ENCODE measurements at places on chromosomes 1 and 21. TPM values are rescaled to one million over a fixed set of nuclear protein-coding genes. Genes with fewer than 3 reads are reported as not detected.

DNA sequence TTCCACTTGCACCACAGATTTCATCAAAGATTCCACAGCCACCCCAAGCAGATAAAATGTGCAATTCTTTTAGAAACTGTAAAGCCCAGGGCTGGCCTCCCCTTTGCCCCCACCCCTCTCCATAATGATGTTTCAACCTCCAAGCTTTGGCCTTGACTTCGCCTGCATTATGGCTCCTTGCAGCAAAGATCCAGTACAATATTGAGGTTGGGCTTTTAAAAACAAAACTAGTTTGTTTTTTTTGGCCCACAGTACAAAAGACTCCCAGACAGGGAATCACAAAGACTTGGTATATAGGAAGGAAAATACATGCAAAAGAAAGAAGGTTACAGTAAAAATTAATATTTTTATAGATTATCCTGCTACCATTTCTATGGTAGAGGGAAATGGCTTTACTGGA is 356.5 kb upstream of the PTBP2 start:
- H3K27me3 ChIP-seq: no peaks in the 10 kb centered on the region
- no peaks in the 10 kb centered on the region for H3K36me3 ChIP-seq
- H3K4me3 ChIP-seq: no peak overlapping the region
- no peak overlapping the region for H3K27ac ChIP-seq

DNA sequence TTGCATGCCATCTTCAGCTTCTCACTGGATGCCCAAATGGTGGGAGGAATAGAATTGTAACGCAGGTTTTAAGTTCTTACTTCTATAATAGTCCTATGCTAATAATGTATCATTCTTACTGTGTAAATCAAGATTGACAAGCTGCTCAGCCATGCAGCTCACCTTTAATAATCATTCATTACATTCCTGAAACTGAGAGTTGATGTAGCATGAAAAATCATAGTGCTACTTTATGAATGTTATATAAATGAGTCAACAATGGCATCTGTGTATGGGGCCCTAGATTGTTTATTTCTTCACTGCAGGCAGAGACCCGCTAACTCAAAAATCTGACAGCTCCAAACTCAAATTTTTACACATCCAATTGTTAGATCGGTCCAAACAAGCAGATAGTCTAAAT is 34.4 kb downstream of the FH start:
- H3K36me3 ChIP-seq: no peaks in the 10 kb centered on the region
- no peaks in the 10 kb centered on the region for H3K27me3 ChIP-seq
- no peak overlapping the region for H3K4me3 ChIP-seq
- no peaks in the 10 kb centered on the region for H3K4me1 ChIP-seq
- DNase-seq: no peak
- H3K27ac ChIP-seq: no peak overlapping the region

- H3K36me3 ChIP-seq: no peaks in the 10 kb centered on the region
- H3K4me1 ChIP-seq: peaks cover 55% of the 10 kb centered on the region
- no peaks in the 10 kb centered on the region for H3K27me3 ChIP-seq
- H3K4me3 ChIP-seq: no peak overlapping the region
These were observed 19.4 kb downstream of the PLEKHM2 start for GRCh38 chr1:15703562-15703961.

DNA sequence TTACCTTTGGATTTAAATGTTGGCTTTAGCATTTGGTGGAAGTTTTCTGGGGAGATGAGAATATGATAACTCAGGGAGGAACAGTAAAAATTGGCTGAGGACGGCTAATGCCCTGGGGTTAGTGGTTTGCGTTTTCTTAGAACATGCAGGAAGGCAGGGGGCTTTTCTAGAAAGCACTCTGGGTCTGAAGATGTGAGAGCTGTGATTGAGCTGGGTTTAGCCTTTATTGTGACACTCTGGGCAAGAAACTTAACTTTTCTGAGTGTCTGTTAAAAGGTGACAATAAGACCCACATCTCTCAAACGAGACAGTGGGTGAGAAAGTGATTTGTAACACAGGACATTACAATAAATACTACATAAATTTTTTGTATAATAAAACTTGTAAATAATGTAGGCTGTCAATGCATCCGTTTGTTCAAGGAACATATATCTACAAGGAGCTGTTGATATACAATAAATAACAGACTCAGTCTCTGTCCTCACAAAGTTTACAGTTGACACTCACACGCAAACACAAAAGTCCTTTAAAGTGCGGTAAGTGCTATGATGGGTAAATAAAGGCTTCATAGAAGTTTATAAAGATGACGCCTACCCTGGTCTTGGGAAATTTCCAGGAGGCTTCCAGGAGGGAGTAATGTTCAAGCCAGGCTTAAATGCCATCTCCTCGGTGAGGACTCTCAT is 49.5 kb upstream of the MRPS6 start:
- H3K27me3 ChIP-seq: no peaks in the 10 kb centered on the region
- no peak overlapping the region for H3K27ac ChIP-seq
- peaks cover 7% of the 10 kb centered on the region for H3K4me1 ChIP-seq

- H3K36me3 ChIP-seq: no peaks in the 10 kb centered on the region
- DNase-seq: no peak
- H3K27me3 ChIP-seq: no peaks in the 10 kb centered on the region
- no peak overlapping the region for H3K27ac ChIP-seq
- no peaks in the 10 kb centered on the region for H3K4me1 ChIP-seq
These were observed 91.7 kb downstream of the CDC14A start for GRCh38 chr1:100443811-100444571.

- H3K4me1 ChIP-seq: peaks cover 31% of the 10 kb centered on the region
- no peaks in the 10 kb centered on the region for H3K27me3 ChIP-seq
- H3K36me3 ChIP-seq: no peaks in the 10 kb centered on the region
- peak overlapping the region; percentile 83 for H3K4me3 ChIP-seq
These were observed 1.0 kb downstream of the LYST start for GRCh38 chr1:235865565-235866204.

DNA sequence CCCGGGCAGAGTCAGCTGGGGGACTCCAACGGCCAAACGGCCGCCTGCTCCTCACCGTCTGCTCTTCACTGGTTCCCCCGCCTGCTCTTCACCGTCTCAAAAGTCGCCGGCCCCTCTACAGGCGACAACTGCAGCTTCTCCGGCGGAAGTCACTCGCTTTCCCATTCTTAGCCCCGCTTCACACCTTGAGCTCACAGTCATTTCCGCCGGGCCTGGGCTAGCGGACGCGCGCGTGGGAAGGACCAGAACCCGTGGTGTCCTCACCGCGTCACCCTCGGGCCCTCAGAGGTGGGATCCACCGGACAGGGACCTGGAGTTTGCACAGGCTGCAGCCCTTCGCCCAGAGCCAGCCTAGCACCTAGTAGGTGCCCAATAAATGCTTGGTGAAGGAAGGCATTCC is 27.9 kb upstream of the HJV start:
- no peak overlapping the region for H3K27ac ChIP-seq
- H3K36me3 ChIP-seq: no peaks in the 10 kb centered on the region
- no peak for DNase-seq
- H3K4me1 ChIP-seq: peaks cover 10% of the 10 kb centered on the region
- no peaks in the 10 kb centered on the region for H3K27me3 ChIP-seq

DNA sequence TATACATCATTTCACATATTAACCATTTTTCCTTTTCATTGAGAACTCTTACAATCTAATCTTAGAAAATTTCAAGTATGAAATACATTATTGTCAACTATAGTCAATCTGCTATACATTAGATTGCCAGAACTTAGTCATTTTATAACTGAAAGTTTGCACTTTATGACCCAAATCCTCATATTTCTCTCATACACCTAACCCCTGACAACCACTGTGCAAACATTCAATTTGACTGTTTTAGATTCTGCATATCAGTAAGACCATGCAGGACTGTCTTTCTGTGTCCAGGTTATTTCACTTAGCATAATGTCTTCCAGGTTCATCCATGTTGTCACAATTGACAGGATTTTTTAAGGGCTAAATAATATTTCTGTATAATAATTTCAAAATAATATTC is 1299.0 kb upstream of the B3GALT2 start:
- H3K4me1 ChIP-seq: no peaks in the 10 kb centered on the region
- no peaks in the 10 kb centered on the region for H3K36me3 ChIP-seq
- no peaks in the 10 kb centered on the region for H3K27me3 ChIP-seq
- no peak overlapping the region for H3K4me3 ChIP-seq
- H3K27ac ChIP-seq: no peak overlapping the region

DNA sequence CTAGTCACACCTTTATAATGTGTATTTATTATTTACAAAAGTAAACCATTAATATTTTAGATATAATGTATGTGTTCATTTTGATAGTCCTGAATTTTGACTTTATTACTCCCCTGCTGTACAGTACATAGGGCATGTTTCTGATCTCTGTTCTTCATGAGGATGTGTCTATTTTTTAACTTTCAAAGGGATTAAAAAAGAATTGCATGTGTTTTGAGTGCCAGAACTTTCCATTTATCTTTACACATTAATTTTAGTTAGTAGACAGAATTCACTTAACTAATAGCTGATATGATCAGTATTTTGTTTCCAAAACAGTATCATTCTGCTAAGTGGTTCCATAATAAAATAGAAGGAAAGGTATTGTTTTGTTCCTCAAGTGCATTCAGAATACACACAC is 3.1 kb downstream of the PBX1 start:
- peaks cover 35% of the 10 kb centered on the region for H3K4me1 ChIP-seq
- DNase-seq: no peak
- peak overlapping the region; percentile 72 for H3K4me3 ChIP-seq
- H3K36me3 ChIP-seq: no peaks in the 10 kb centered on the region
- H3K27me3 ChIP-seq: no peaks in the 10 kb centered on the region
- no peak overlapping the region for H3K27ac ChIP-seq

DNA sequence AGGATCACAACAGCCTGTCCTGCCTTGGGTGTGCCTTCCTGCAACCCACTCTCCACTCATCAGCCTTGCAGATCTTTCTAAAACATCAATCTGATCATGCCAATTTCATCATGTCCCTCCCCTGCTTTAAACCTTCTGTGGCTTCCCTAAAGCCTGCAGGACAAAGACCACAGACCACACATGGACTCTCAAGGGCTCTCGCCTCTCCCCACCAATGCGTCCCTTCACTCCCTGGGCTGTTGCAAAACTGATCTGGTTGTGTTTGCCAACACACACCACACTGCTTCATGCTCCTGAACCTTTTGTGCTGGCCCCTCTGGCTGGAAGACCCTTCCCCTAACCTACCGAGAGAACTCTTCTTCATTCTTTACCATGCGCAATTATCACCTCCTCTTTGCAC is 72.4 kb downstream of the ITPKB start:
- H3K27ac ChIP-seq: no peak overlapping the region
- H3K4me1 ChIP-seq: peaks cover 61% of the 10 kb centered on the region
- H3K36me3 ChIP-seq: no peaks in the 10 kb centered on the region
- no peaks in the 10 kb centered on the region for H3K27me3 ChIP-seq

GRCh38 chr1:109578947-109579443 is 30.6 kb downstream of the GNAI3 start:
- no peak for DNase-seq
- no peak overlapping the region for H3K27ac ChIP-seq
- peaks cover 79% of the 10 kb centered on the region for H3K36me3 ChIP-seq
- no peak overlapping the region for H3K4me3 ChIP-seq

GRCh38 chr21:37994211-37994610 is 78.0 kb upstream of the KCNJ6 start:
- no peak overlapping the region for H3K4me3 ChIP-seq
- H3K36me3 ChIP-seq: no peaks in the 10 kb centered on the region
- no peak for DNase-seq
- no peaks in the 10 kb centered on the region for H3K4me1 ChIP-seq
- H3K27me3 ChIP-seq: no peaks in the 10 kb centered on the region
- H3K27ac ChIP-seq: no peak overlapping the region

The BARHL2 gene
- total RNA-seq: not detected

The LCE6A gene
- 45.5 TPM for total RNA-seq

The OR2T5 gene
- not detected for total RNA-seq

The ATAD3C gene
- 4.2 TPM for total RNA-seq

The FLG2 gene
- 259 TPM for total RNA-seq

The LHX8 gene
- total RNA-seq: not detected

Measured in suprapubic skin (tissue), 4 donors.